ENCODE measurements at places on chromosomes 3 and 15.

GRCh38 chr3:9279966-9280365 lies 30.5 kb upstream of the SRGAP3 start:
- DNase-seq, result no peak

DNA sequence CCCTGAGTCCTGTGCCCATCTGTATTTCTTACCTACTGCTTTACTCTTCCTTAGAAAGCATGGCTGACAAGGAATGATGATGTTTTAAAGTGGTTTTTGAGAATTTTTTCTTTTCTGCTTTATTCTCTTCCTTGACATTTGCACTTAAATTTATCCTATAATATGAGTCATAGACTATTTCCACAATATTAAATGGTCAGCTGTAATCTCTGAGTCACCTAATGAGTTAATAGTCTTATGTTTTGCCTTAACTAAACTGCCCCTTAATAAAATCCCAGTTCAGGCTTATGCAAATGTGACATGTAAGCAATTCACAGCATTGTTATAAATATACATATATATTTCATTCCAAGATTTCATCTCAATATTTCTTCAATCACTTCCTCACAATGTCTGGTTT lies 23.8 kb downstream of the MEIS2 start:
- no peak for DNase-seq

GRCh38 chr15:88241060-88241459 lies 15.5 kb downstream of the NTRK3 start:
- no peak for DNase-seq

DNA sequence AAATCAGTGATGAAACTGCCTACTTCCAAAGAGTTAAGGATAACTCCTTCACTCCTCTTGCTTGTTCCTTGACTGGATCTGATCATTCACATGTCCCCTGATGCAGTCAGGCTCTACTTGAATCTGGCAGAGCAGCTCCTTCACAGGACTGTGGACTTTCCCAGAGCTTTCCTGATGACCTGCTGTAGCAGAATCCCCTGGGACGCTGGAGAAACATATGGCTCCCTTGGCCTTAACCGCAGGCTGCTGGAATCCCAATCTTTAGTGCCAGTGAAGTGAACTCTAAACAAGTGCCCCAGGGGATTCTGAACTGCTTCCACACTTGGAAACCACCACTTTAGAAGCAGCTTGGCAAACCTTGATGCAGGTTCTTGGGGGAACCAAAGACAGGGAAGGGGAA lies 217.8 kb downstream of the CHST2 start:
- DNase-seq, result no peak

- DNase-seq, result no peak
Observed at GRCh38 chr3:160999274-160999673, 105.9 kb downstream of the B3GALNT1 start.

DNA sequence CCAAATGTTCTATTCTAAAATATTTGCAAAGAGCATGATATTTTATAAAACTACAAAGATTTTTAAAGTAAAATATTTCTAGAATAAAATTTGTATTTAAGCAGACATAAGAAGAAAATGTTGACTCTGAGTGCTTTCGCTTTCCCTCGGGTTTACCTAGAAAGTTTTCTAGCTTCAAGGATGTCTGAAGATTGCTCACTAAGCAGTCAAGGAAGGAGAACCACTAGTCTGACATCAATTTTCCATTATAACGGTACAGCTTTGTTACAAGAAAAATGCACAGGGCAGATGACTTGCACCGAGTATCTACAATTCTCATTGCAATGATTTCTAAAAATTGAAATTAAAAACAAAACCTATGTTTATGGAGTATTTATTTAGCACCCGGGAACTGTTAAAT lies 14.2 kb downstream of the GPR15 start:
- no peak for DNase-seq

DNA sequence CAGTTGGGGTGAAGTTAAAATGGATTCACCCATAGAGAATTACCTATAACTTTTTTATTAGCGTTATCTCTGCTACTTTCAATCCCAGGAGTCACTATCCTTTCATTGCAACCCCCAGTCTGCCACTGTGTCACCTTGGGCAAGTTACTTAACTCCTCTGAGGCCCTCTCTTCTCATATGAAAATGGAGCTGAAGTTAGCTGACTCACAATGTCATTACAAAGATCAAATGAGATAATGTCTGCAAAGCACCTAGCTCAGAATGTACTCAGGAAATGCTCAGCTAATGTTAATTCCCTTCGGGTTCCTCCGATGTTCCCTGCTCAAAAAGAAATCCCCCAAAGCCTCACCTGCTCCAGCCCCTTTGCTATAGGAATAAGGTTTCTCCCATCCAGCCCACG lies 50.0 kb downstream of the TRIM42 start:
- DNase-seq, result no peak
